Stimulated activated CD4-positive, alpha-beta T cell treated with anti-CD3 and anti-CD28 coated beads, Interleukin-15, amount 100 ng/mL, for 48 hours (primary cell): ENCODE measurements at places on chromosomes 1 and 21.

- DNase-seq, result no peak
Measured at GRCh38 chr1:247440001-247440620, 17.8 kb downstream of the OR2B11 start.

- DNase-seq, result no peak
Measured at GRCh38 chr1:39947260-39947659, 7.7 kb upstream of the MFSD2A start.

- no peak for DNase-seq
Measured at GRCh38 chr1:4362314-4363044, 291.9 kb upstream of the AJAP1 start.

GRCh38 chr1:63116016-63116415, 206.4 kb upstream of the FOXD3 start:
- DNase-seq, result no peak

- DNase-seq, result no peak
Measured at GRCh38 chr1:37866491-37866890, 7.1 kb upstream of the MTF1 start.

DNA sequence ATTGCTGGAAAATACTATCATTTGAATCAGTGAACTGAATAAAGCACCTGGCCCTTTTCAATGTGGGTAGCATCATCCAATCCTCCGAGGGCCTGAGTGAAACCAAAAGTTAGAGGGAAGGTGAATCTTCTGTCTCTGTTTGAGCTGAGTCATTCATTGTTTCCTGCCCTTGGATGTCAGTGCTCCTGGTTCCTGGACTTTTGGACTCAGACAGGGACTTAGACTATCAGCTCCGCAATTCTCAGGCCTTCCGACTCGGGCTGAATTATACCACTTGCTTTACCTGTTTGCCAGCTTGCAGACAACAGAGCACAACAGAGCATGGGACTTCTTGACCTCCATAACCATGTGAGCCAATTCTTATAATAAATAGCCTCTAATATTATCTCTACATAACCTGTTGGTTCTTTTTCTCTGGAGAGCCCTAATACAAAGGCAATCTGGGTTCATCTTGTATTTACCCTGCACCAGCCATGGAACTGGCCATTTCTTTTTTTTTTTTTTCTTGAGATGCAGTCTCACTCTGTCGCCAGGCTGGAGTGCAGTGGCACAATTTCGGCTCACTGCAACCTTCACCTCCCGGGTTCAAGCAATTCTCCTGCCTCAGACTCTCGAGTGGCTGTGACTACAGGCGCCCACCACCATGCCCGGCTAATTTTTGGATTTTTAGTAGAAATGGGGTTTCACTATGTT, 19.2 kb upstream of the VASH2 start:
- no peak for DNase-seq

DNA sequence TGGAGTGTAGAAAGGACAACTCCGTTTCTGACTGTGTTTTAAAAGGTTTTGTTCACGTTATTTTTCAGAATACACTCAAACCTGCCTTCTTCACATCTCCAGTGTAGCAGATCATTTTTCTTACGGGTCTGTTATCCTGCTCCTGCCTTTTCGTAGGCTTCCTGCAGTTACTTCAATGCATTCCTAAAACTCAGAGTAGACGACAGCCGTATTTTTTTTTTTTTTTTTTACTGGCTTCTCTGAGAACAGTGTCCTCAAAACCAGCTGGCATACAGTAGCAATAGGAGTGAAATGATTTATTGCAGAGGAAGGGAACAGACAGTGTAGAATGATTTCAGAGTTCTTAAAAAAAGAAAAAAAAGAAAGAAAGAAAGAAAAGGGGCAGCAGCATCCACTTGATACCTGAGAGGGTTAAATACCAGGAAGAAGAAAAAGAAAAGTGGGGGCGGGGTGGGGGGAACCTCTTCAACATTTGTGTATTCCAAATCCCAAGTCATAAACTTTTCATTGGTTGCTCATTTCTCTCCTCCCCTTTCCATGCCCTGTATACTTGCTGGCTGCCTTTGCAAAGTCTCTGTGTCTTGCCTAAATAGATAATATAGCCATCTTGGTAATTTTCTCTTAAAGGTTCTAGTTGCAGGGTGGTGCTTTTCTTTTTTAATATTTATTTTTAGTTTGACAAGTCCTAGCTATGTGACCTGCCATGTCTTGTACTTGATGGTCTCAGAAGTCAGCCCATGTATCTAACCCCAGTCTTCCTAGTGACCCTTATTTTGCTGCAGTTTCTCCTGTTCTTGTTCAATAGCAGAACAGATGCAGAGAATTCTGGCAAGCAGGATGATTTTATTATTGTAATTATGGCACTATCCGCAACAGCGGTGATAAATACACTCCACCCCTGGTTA, 2.8 kb downstream of the TGFB2 start:
- DNase-seq, result no peak

GRCh38 chr1:92443893-92444292, 42.8 kb downstream of the GFI1 start:
- no peak for DNase-seq

- DNase-seq, result no peak
Measured at GRCh38 chr1:156947818-156948525, 27.5 kb downstream of the LRRC71 start.

GRCh38 chr1:41806472-41807155, 112.1 kb downstream of the HIVEP3 start:
- DNase-seq, result peak; percentile 36

GRCh38 chr1:203127666-203128430, at the start of gene ADORA1:
ADORA1 (plus strand) TSS chr1:203127726; CDS start chr1:203128842, 1,116 bp downstream.
- no peak for DNase-seq

DNA sequence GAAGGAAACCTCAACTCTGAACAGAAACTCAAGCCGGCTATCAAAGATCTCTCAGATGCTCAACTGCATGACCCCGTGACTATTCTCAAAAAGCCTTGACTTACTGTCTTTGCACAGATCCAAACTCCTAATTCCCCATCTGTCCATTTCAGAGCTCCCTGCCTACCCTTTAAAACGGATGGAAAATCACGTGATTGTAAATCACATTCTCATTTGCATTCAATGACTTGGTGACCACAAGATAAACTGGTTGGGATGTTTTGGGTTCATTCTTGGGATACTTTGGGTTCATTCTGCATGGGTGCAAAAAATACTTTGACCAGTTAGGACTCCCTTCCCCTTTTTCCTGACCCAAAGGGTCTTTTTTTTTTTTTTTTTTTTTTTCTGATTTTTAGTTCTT, 41.3 kb upstream of the RUNX1 start:
- no peak for DNase-seq

GRCh38 chr1:164764333-164764732, 205.3 kb downstream of the PBX1 start:
- DNase-seq, result no peak

GRCh38 chr1:206748348-206749030, 22.1 kb upstream of the IL19 start:
- no peak for DNase-seq

- no peak for DNase-seq
Measured at GRCh38 chr1:191913260-191913977, 244.8 kb upstream of the RGS18 start.

GRCh38 chr1:162706606-162707005, 74.3 kb downstream of the DDR2 start:
- no peak for DNase-seq

- peak; percentile 2 for DNase-seq
Measured at GRCh38 chr1:119549719-119550132, 42.7 kb downstream of the HSD3B1 start.

- DNase-seq, result peak; percentile 27
Measured at GRCh38 chr1:101293461-101294051, 56.7 kb downstream of the S1PR1 start.

GRCh38 chr1:182624577-182624976, 20.4 kb upstream of the RGS16 start:
- DNase-seq, result no peak

GRCh38 chr1:183279835-183280234, 93.8 kb downstream of the LAMC2 start:
- DNase-seq, result no peak

DNA sequence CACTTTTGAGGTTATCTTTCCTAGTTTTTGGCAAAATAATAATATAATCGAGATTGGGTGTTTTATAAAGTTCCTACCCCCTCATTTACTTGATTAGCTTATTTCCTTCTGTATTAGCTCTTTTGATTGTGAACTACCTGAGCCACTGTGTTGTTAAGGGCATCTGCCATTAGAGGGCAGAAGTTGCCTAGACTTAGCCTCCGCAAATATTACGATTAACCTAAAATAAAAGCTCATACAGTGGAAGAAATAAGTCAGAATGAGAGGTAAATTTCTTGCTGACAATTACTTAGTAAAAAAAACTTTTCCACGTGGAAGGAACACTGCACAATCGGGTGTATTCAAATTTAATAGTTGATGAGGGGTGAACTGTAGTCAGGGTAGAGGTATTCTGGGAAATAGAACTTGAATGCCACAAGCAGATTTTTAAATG, 2.3 kb downstream of the H3-3A start:
- DNase-seq, result no peak

DNA sequence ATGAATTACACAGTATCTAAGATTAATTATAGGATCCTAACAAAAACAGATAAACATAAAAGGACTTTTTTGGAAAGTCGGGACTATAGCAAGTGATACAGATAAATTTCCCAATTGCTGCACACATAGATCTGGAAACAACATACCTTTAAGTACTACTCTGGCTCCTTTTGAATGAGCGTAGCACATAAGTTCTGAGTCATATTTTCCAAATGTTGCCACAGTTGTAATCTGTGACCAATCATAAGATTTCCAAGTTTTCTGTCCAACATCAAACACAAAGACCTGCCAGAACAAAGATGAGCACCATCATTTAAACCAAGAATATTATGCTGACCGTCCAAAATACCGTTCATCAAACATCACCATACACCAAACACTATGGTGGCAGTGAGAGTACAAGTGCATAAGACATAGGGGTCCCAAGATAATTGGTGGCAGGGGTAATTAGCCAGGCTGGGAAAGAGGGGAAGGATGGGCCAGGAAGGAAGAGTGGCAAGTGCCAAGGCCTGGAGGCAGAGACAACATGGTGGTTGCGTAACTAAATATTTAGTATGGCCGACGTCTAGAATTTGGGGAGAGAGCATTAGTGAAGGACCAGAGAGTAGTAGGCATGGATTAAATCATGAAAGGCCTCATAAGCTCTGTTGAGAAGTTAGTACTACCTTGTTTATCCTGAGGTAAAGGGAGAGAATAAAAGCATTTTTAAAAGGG, 3.6 kb downstream of the CTBS start:
- no peak for DNase-seq

- DNase-seq, result no peak
Measured at GRCh38 chr21:45318556-45319404, 31.1 kb upstream of the POFUT2 start.

- DNase-seq, result no peak
Measured at GRCh38 chr1:19533626-19534025, 48.3 kb upstream of the CAPZB start.

- no peak for DNase-seq
Measured at GRCh38 chr1:145714524-145715111, 4.7 kb upstream of the CD160 start.

DNA sequence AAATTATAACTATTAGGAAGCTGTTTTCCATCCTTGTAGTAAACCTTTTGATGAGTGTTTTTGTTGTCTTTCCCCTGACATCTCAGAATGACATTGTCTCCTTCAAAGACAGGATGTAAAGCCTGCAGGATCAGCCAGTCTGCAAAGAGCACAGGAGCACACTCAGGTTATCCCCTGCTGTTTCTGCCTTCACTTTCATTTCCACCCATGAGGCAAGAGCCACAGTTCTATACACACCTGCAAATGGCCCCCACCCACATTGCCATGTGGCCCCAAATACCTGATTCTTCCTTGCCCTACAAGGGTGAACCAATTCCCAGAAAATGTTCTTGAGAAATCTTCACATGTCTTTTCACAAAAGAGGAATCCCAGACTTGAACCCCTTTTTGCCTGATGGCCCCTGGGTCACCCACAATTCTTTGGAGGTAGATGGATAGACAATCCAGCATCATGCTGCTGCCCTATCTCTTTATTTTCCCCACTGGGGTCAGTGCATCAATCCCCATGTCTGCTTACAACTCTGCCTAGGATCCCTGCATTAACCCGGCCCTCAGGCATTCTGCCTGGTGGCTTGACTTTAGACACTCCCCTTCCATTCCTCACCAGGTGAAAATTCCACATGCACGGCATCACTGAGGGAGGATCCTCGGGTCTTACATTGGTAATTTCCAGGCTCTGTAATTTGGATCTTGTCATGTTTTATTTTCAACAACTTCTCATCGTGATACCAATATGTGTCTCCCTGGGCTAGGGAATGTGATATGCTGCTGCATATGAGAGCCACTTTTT, 2.6 kb downstream of the FCRL3 start:
- no peak for DNase-seq

- no peak for DNase-seq
Measured at GRCh38 chr1:221118176-221118937, 239.1 kb downstream of the HLX start.

DNA sequence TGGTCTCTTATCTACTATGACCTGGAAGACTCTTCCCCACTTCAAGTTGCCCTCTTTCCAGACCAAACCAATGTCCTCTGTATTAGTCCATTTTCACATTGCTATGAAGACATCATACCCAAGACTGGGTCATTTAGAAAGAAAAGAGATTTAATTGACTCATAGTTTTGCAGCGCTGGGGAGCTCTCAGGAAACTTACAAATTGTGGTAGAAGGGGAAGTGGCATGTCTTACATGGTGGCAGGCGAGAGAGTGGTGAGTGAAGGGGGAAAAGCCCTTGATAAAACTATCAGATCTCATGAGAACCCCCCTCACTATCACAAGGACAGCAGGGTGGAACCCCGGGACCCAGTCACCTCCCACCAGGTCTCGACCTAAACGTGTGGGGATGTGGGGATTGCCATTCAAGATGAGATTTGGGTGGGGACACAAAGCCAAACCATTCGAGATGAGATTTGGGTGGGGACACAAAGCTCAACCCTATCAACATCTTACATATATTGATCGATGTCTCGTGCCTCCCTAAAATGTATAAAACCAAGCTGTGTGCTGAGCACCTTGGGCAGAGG, 14.2 kb upstream of the AGPAT3 start:
- DNase-seq, result no peak

DNA sequence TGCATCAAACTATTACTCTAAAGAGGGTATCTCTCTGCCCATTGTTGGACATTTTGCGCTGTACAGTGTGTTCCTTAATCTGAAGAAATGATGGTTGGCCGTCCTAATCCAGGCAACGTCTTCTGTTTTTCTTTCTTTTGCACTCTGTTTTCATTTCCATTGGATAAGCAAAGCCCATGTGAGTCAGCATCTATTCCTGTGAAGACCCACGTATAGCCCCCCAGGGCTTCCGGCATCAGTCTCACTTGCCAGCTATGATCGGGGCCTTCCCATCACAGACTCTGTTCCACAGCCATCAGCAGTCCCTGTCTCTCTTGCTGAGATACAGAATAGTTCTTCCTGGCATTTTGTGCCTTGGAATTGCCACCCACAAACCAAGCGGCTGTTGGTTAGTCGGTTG, 29.2 kb upstream of the BRDT start:
- no peak for DNase-seq

DNA sequence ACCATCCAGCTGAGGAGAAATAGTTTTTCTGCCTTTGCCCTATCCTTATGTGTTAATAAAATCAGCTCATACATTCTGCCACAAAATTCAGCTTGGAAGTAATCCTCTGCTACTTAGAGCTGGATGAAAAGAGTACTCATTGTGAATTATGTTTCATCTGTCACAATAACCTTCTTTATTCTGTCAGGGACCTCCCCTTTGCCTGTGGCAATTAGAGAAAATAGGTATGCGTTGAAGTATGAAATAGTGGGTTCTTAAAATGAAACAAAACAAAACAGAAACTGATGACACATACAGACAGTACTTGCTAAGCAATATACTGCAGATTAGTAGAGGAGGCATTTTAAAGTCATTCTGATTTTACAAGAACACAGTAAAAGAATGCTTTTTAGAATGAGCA, 578.5 kb downstream of the USP25 start:
- DNase-seq, result no peak

- DNase-seq, result no peak
Measured at GRCh38 chr1:27816921-27817630, 13.5 kb upstream of the PPP1R8 start.
